ENCODE measurements at places on chromosomes 3 and 15.

- DNase-seq = no peak
These were observed 244.5 kb downstream of the FGF12 start for GRCh38 chr3:192482809-192483208.

DNA sequence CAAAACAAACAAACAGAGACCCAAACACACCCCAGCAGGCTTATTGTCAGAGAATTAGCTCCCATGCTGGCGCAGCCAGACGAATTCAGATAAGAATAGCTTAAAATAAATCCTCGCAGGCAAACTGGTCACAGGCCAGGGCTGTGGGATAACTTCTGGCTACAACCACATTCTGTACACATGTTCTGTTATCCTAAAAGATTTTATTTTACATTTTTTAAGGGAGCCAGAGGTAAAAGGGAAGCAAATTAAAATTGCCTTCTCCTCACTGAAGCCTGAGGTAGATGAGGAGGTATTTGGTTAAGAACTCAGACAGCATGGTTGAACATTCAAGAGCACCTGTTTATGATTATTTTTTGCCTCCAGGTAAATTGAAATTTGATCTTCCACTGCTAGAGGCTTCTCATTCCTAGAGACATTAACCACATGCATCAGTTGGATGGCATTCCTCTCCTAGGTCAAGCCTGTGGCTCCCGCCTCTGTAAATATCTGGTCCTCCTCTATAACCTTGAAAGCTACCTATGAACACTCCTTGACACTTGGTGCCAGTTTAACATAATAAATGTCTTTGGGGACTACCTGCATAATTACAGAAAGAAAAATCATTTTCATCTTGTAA, 190.3 kb downstream of the SATB1 start:
- no peak for DNase-seq

DNA sequence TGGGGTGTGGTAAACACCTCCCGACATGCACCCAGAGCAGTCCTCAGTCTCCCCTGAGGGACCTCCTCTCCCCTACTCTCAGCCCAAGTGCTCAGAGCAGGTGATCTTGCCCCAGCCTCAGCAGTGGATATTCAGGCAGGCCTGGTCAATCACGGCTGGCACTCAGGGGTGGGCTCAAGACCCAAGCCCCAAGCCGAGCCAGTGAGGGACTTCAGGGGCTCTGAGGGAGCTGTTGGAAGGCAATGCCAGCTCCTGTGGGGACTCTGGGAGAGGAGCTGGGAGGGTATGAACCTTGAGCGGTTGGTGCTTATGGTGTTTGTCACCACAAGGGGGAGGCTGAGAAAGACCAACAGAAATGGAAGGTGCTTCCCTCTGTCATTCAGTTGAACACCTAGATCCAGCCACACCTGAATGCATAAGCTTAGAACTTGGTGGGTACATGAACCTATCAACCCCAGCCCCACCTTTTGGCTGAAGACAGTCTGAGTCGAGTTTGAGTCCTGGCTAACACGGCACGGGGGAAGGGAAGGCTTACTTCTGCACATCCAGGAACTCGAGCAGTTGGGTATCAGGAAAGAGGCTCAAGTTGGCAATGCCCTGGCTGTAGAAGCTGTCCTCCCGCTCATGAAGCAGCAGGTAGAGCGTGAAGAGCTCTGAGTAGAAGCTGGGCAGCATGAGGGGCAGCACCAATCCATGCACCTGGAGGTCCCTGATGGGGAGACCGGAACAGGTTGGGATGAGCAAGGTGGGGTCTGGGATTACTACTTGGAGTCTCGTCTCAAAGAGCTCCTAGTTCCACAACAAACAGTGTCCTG, 19.2 kb downstream of the ALS2CL start:
- DNase-seq = peak; percentile 21

DNA sequence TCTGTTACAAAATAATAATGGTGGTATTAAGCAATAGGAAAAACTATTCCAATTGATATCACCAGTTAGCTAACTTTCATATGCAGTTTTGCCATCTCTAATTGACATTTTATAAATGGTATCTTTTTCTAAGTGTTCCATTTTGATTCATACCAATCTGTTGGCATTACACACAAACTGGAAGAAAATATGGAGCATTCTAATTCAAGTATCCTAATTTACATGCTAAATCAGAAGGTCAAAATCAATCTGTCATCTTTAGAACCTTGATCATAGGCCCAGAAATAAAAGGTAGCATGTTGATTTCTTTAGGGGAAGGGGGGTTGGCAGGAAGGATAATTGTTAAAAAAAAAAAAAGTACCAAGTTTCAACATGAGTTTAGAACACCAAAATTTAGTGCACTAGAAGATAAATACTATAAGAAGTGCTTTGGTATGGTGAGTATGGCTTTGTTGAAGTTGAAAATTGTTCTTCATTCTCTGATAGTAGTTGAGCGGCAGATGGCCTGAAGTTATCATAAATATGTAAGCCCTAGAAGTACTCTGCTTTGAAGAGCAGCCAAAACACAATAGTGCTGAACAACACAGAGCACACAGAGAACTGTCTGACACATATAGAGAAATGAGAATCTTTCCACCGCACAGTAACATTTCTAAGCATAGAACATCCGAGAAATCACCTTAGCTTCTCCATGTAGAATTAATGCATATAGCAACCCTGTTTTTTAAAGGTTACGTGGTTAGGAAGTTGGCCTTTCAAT, 130.1 kb downstream of the TAFA4 start:
- DNase-seq = no peak

DNA sequence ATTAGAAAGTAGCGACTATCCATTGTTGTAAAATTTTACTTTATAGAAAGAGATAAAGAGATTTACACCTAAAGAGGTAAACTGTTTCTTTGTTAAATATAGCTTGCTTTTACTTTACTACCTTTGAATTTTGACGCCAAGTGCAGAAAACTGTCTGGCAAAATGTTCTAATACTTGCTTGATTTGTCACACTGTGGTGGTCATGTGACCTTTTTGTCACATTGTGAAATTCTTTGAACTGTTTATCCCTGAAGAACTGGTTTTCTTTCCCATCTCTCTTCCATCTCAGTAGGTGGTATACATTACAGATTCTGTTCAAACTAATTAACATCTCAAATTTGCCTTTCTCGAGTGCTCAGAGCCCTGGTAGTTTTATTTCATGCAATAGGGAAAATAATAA, 327.4 kb downstream of the NAALADL2 start:
- DNase-seq = no peak

DNA sequence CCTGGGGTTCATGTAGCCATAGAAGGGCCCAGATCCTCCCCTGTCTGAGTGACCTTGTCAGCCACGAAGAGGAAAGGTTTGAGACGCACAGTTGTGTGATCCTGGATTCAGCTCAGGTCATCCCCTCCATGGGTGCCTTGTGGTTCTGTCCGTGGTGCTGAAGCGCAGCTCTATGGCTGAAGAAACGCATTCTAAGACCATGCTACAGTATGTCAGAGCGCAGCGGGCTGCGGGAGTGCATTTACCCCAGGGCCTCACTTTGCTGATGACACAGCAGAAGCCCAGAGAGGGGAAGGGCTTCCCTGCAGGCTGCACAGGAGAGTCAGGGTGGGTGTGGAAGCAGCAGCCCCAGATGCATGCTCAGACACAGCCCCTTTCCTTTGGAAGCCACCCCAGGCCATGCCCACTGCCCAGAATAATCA, 68.8 kb upstream of the IQSEC1 start:
- peak; percentile 57 for DNase-seq

GRCh38 chr3:14452740-14453710, 50.6 kb downstream of the SLC6A6 start:
- no peak for DNase-seq

GRCh38 chr3:174198199-174198598, 660.9 kb upstream of the NAALADL2 start:
- no peak for DNase-seq

DNA sequence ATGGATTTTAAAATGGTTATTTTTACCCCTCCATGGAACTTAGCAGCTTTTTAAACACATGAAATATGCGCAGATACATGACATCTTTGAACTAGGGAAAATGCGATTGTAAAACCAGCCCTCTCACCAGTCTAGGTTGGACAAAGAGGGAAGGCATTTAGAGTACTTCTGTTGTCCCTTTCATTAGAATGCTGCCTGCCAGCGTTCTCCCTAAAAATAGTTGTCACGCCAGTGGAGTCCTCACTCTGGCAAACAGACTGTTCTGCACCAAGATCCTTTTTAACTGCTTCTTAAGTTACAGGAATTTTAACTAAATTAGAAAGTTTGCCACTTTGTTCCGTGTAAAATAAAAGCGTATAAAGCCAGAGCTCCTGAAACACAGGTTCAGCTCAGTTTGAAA, 295.3 kb downstream of the VPS13C start:
- no peak for DNase-seq

DNA sequence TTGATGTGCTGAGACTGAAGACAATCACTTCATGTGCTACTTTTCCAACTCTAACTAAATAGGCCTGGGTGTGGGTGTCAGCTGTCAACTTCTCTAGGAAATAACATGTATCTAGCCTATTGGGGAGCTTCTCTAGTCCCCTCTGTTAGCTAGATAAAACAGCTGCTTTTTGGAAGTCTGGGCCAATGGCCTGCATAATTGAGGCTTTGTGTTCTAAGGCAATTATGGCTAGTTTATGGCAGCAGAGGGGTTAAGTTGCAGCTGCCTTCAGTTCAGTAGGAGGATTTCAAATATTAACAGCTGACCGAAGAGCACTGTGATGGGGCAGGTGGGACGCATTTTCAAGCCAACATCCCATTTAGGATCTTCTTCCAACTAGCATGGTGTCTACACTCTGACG, 6.4 kb downstream of the COL8A1 start:
- DNase-seq = no peak

DNA sequence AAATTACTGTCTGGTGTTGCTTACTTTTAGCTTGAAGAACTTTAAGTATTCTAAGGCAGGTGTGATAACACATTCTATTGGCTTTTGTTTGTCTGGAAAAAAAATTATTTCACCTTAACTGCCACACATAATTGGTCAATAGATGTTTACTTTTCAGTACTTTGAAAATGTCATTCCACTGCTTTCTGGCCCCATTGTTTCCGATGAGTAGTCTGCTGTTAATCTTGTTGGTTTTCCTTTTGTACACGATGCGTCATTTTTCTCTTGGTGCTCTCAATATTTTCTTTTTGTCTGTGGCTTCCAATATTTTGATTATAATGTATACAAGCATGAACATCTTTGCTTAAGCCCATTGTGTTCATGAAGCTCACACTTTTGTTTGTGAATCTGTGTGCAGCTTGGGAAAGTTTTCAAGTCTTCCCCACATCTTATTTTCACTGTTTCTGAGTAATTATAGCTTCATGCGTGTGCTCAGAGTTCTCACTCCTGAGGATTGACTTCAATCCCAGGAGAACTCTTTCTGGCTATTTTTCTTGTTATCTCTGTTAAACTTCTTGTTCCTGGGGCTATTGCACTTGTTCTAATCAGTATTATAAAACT, 664.7 kb downstream of the IGSF11 start:
- no peak for DNase-seq

DNA sequence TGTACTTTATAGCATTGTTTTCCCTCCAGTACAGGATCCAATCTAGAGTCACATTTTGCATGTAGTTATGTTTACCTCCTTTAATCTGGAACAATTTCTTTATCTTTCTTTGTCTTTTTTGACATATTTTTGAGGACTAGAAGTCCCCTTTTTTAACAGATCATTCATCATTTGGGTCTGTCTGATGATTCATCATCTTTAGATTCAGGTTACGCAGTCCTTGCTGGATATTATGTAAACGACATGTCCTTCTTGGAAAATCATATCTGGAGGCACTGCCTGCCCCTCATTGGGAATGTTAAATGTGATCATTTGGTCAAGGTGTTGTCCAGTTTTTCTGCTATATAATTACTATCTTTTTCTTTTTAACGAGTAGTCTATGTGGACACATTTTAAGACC, 18.3 kb downstream of the TGM4 start:
- no peak for DNase-seq

- DNase-seq = no peak
These were observed 49.9 kb upstream of the ADCY5 start for GRCh38 chr3:123498761-123499160.

- DNase-seq = no peak
These were observed 7.2 kb downstream of the APBA2 start for GRCh38 chr15:28892789-28893610.

- DNase-seq = no peak
These were observed 63.3 kb upstream of the IMPG2 start for GRCh38 chr3:101383656-101384055.

DNA sequence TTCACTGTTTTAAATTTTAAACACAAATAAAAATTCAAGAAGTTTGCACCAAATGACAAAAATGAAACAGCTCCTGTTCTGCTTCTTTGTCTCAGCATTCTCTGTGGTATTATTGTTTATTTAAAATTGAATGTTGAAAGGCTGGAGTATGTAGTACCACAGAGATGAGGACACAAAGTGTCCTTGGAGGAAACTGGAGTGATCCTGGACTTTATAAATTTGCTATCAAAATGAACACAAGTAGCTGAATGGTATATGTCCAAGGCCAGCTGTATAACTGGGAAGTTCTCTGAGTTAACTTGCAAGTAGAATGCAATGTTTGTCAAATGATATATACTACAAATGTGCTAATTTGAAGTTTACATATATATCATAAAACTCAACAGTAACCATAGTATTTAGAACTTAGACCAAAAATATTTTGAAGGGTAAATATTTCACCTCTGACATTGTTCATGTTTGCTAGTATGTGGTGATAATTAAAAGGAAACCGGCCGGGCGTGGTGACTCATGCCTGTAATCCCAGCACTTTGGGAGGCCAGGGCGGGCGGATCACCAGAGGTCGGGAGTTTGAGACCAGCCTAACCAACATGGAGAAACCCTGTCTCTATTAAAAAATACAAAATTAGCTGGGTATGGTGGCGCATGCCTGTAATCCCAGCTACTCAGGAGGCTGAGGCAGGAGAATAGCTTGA, 12.3 kb downstream of the BTLA start:
- no peak for DNase-seq

DNA sequence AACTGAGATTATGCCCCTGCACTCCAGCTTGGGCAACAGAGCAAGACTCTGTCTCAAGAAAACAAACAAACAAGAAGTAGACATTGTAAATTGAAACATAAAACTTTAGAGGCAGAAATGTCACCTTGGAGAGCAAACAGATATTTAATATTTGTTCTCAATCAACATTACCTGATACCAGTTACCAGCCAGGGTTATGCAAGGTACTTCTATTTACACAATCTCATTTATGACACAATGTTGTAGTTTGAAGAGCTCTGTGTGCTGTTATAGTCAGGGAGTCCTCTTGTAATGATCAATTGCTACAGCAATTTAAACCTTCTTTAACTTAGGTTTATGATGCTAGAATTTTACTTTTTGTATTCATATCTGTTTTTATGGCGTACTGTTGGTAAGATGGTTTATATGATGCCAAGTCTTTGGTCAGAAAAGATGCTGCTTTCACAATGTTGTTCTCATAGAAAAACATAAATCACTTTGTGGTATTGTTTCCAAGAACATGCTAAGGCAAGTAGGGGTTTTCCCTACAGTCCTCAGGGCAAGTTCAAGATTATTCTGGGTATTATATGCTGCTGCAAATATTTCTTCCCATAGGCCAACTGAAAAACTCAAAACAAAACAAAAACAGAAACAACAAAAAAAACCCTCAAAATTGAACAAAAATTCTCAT, 173.5 kb downstream of the TNIK start:
- no peak for DNase-seq

All from activated naive CD8-positive, alpha-beta T cell treated with anti-CD3 and anti-CD28 coated beads, Interleukin-2, amount 10 ng/mL, durations not matched to agents 7 days and 5 days (primary cell).